ENCODE measurements at places on chromosomes 4 and X.

DNA sequence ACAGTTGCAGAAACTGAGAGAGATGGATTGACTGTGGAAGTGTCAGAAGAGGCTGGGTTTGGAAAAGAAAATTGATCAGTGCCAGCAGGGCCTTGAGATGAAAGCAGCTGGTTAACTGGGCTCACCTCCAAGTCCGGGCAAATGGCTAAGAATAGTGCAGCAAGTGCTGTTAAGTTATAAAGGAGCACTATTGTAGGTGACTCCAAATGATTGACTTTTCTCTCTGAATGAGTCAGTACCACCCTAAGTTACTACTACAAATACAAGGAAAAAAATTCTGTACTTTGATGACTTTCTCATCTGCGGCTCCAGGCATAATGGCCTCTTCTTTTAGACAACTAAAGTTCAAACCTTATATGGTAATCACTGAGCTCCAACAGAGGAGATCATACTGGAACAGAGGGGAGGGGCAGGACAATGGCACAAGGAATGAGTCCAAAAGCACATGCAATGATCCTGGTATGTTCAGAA, 733.4 kb upstream of the INTU start:
- no peak for DNase-seq

- no peak for DNase-seq
Observed at GRCh38 chr4:110867981-110868720, 245.3 kb upstream of the PITX2 start.

DNA sequence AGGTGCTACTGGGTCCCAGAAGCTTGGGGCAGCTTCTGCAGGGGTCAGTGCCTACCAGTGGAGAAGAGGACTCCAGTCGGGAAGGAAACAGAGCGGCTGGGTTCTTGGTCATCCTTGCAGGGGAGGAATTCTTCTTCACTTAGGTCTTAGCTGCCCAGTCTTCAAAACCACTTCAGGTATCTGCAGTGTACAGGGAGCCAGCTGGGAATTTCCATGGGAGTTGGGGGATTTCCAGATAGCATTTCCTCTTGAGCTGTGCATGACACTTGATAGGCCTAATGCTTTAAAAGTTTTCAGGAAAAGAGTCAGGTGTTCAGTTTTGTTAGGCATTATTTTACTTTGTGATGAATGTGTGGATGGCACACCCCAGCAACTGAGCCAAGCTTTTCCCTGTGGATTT, 58.1 kb upstream of the ENPP6 start:
- DNase-seq, result no peak

- DNase-seq, result no peak
Observed at GRCh38 chrX:37867536-37868153, 20.3 kb upstream of the DYNLT3 start.

GRCh38 chrX:120334151-120334550, 22.9 kb upstream of the TMEM255A start:
- DNase-seq, result no peak

DNA sequence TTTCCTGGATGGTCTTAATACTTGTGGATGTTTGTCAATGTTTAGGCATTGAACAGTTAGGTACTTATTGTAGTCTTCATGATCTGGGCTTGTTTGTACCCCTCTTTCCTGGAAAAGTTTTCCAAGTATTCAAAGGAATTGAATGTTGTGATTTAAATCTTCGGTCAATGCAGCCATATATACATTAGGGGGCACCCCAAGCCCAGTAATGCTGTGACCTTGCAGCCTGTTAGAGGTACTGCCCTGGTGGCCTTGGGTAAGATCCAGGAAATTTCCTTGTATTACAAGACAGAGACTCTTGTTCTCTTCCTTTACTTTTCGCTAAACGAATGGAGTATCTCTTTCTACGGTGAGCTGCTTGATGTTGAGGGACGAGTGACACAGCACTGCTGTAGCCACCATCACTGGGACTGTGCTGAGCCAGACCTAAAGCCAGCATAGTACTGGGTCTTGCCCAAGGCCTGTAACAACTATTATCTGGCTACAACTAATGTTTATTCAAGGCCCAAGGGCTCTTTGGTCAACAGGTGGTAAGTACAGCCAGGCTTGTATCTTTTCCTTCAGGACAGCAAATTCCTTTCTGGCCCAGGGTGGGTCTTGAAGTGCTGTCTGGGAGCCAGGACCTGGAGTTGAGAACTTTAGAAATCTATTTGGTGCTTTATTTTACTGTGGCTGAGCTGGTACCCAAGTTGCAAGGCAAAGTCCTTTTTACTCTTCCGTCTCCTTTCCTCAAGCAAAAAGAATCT, 118.3 kb upstream of the ATOH1 start:
- DNase-seq, result no peak

- DNase-seq, result no peak
Observed at GRCh38 chr4:148425327-148426110, 16.7 kb downstream of the NR3C2 start.

DNA sequence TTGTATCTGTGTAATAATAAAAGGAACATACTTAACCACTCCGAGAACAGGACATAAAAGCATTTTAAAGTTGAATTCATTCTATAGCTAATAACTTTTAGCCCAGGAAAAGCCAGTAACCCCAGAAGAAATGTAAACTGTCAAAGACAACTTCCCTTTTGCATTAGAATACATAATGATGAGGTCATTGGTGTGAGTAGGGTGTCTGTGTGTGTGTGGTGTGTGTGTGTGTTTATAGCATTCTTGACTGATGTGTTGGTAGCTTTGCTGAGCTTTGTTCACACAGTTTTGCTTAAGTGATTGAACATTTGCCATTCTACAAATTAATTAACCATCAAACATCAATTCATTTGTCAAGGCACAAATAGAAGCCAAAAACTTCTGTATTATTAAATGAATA, 559.6 kb downstream of the ARAP2 start:
- no peak for DNase-seq

DNA sequence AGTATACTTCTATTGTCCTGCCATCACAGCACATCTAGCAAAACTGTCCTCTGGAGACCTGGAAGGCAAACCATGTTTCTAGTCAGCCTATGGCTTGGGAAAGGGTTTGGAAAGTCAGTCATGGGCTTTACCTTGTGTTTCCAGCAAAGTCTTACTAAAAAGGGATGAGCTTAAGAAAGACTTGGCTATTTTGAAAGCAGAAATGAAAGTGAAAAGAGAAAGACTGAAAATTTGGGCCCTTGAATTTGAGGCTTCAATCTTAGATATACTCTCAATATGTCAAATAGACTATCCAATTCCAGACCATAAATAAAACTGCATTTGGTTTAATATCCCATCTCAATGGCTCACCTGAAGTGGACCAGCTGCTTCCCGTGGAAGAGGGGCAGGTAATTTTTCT, 127.9 kb downstream of the ZNF330 start:
- DNase-seq, result no peak

- no peak for DNase-seq
Observed at GRCh38 chr4:40506492-40506891, 123.2 kb downstream of the RBM47 start.

GRCh38 chr4:15983610-15984009, 20.6 kb upstream of the FGFBP2 start:
- DNase-seq, result no peak

DNA sequence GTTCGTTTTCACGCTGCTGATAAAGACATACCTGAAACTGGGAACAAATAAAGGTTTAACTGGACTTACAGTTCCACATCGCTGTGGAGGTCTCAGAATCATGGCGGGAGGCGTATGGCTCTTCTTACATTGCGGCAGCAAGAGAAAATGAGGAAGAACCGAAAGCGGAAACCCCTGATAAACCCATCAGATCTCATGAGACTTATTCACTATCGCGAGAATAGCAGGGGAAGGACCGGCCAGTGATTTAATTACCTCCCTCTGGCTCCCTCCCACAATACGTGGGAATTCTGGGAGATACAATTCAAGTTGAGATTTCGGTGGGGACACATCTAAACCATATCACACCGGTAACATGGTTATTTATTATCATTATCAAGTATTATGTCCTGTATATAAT, 2204.5 kb downstream of the ARAP2 start:
- DNase-seq, result no peak

- no peak for DNase-seq
Observed at GRCh38 chr4:185874516-185875230, 62.7 kb upstream of the SORBS2 start.

- DNase-seq, result no peak
Observed at GRCh38 chr4:171785388-171785787, 27.8 kb upstream of the GALNTL6 start.

- DNase-seq, result no peak
Observed at GRCh38 chr4:16884673-16885460, 13.6 kb downstream of the LDB2 start.

GRCh38 chr4:172393220-172393619, 580.0 kb downstream of the GALNTL6 start:
- no peak for DNase-seq

DNA sequence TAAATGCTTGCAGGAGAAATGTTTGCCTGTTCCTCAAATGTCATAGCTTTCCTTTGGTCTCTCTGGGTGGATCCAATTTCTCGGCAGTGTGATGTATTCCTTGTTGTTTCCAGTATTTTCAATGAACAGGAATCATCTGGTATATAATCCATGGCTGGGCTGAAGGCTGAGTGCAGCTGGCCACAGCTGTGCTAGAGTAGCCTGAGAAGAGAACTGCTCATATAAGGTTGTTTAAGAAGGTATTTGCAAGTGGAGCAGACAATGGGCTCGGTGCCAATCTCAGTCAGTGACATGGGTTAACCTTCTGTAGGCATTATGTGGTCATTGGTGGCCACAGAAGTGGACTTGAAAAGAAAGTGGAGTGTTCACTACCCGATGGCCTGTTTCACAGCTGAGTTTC, 390.3 kb downstream of the SPRY1 start:
- DNase-seq, result peak; percentile 7

DNA sequence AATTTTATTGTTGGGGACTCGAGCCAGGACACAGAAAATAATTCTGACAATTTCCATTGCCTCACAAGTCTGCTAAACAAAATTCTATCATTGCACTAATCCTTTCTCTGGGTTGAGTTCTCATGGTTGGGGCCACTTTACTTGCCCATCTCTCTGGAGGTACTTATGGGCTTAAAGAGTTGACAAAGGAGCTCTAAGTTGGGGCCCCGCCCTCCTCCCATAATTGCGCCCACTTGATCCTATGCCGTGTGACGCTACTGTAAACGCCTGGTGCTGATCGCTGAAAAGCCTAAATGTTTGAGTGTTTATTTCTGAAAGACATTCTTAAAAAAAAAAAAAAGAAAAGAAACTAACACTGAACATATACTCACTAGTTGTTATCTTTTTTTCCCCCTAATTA, 103.0 kb downstream of the TENM3 start:
- DNase-seq, result no peak

GRCh38 chr4:53520116-53520515, 71.2 kb downstream of the LNX1 start:
- DNase-seq, result no peak

- no peak for DNase-seq
Observed at GRCh38 chr4:86279293-86279960, 80.4 kb downstream of the MAPK10 start.

DNA sequence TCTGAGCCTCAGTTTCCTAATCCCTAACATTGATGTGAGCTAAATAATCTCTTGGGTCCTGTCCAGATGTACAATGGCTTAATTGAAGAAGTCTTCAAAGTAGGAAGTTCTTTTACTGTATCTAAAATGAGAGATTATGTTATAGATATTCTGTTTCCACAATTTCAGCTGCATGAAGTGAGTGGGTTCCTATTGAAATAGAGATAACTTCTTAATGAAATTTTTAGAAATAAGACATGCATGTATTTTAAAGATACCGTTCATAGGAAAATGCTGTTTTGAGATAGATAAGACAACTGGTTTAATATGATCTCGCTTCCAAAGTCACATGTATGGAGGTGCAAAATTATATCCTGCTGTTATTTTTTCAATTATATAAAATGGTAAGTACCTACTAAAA, 71.9 kb downstream of the CLDN22 start:
- DNase-seq, result no peak

GRCh38 chr4:85210353-85210752, 243.9 kb upstream of the WDFY3 start:
- DNase-seq, result no peak

GRCh38 chr4:93760284-93760683, 68.3 kb upstream of the ATOH1 start:
- no peak for DNase-seq

DNA sequence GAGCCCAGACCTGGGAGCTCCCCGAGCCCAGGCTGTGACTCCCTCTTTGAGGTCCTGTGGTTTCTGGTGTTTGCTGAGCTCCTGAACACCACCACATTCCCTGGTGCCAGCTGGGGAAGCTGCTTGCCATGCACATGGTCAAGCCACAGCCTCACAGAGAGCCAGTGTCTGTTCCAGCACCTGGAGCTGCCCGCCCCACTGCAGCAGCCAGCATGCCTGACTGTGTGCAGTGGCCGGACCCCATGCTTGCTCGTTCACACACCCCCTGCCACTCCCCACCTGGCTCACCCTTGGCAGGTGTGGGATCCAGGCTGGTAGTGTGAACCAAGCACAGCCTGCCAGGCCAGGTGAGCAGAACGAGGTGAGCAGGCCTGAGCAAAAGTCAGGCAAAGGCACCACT, 95.6 kb upstream of the FAM9C start:
- DNase-seq, result no peak

DNA sequence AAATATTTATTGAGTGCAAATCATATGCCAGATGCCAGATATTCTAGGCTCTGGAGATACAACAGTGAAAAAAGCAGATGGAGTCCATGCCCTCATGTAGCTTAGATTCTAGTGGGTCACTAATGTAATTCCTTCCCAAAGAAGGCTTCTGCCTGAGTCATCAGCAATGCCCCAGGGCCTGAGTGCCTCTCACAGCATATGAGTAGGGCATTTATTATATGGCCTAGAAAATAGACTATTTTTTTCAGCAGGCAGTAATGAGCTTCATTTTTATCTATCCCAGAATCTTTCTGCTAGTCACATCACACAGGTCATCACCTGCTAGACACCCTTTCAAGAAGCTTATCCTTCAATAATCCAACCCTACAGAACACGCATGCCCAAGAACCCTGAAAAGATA, 22.3 kb downstream of the TMEM31 start:
- DNase-seq, result no peak

GRCh38 chr4:92969650-92970379, 666.0 kb downstream of the GRID2 start:
- DNase-seq, result peak; percentile 57

DNA sequence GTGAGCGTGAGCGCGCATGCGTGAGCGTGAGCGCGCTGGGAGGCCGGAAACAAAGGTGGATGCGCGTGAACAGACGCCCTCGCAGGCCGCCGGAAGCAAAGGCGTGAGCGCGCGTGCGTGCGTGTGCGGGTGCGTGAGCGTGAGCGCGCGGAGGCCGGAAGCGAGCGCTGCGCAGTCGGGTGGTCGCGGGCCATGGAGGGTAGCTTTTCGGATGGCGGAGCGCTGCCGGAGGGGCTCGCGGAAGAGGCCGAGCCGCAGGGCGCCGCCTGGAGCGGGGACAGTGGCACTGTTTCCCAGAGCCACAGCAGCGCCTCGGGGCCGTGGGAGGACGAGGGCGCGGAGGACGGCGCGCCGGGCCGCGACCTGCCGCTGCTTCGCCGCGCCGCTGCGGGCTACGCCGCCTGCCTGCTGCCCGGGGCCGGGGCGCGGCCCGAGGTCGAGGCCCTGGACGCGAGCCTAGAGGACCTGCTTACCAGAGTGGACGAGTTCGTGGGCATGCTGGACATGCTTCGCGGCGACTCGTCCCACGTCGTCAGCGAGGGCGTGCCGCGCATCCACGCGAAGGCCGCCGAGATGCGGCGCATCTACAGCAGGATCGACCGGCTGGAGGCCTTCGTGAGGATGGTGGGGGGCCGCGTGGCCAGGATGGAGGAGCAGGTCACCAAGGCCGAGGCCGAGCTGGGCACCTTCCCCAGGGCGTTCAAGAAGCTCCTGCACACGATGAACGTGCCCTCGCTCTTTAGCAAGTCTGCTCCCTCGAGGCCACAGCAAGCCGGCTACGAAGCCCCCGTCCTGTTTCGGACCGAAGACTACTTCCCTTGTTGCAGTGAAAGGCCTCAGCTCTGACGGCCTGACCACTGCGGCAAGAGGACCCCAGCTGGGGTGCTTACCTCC, at the start of gene BLOC1S4:
TSS of gene BLOC1S4 (plus strand) at position 157 of the 894 bp plus-strand sequence. CDS start at position 193, 36 bp downstream.
- peak; percentile 90 for DNase-seq
